NCI-H1092 treated with DMSO at 0.1 percent for 48 hours (cell line): ENCODE measurements at places on chromosomes 13 and 19.

GRCh38 chr19:51071095-51071405, 6.2 kb upstream of the KLK13 start:
- DNase-seq = no peak

- DNase-seq = peak; percentile 17
Measured at GRCh38 chr19:18205200-18205892, 1.5 kb upstream of the RAB3A start.

DNA sequence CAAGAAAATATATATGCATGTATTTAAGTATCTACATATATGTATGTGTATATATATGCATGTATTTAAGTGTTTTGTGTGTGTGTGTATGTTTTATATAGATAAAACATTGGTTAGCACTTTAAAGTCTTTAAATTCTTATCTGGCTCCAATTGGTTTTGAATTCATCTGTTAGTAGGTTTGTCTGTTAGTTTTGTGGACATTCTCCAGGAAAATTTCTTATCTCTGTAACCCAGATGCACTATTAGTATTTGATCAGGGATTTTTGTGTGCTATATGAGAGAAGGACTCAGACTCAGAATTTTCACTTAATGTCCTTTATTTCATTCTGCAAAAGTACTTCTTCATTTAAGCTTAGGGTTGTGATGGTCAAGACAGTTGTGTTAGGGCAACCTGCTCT, 103.1 kb downstream of the ITGBL1 start:
- no peak for DNase-seq

DNA sequence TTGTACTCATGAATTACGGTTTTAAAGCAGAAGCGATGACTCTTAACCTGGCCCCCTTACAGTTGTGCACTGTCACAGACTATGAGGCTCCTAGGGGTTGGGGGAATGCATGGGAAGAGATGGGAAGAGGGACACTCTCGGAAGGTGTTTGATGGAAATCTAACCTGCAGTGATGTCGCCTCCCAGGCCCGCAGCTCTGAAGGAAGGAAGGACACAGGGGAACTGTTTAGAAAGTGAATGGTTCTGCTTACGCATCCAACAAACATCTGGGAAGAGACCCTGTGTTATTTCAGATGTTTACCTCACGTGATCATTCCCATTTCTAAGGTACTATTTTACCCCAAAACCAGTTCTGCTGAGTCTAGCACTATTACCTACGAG, 48.0 kb upstream of the SLC7A9 start:
- DNase-seq = no peak

DNA sequence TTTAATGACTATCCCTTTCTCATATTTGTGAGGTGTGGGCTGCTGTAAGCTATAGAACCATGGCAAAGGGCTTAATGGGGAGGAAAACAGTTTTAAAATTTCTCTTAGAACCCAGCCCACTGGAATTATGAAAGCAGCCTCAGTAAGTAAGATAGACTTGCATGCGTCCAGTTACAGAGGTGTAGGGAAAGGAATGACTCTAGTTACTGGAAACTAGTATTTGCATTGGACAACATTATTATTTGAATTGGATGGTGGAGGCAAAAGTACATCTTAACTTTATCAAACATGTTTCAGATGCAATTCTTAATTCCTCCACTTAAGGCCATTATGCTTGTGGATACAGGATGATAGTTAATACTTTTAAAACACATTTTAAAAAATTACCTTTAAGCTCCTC, 292.9 kb downstream of the SPRY2 start:
- no peak for DNase-seq

DNA sequence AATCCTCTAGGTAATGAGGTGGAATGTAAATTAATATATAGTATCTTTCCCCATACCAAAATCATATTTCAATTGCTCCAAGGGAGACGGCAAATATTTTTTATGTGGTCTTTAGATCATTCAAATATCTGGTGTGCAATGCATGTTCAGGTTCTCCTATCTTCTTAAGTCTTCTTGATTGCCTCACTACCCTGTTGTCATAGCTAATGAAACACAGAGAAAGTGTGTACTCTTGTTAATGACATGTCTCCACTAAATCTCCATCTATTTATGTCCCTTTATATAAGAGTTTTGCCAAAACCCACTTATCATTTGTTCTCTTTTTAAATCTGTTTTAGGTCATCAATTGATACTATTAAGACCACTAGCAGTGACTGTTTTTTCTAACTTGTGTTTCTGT, 6.6 kb downstream of the STARD13 start:
- DNase-seq = no peak

GRCh38 chr13:63425131-63425530, 2009.5 kb upstream of the PCDH20 start:
- no peak for DNase-seq

DNA sequence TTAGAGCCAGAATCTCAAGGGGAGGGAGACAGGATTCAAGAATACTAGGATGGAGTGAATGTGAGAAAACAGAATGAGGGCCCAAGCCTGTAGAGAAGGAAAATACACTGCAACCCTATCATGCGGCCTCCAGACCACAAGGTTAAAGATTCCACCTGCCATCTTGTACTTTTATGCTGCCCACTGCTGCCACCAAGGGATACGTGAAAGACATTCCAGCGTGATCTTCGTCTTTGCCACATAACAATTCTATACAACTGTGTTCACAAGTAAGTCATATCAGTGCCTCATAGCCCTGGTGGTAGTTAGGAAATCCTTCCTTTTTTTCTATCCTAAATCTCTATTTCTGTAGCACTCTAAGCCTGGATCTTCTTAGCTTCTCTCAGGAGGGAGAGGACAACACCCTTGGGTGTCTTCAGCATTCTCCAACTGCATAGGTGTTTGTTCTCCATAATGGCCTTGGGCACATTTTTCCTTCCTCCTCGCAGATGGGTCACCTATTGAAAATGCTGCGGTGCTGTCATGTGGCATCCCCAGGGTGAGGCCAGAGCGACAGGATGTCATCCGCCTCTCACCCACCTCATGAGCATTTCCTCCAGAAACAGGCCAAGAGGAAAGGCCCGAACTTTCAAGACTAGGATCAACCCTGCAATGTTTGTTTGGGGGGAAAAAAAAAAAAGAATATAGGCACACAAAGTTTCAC, 13.6 kb downstream of the TPT1 start:
- no peak for DNase-seq

DNA sequence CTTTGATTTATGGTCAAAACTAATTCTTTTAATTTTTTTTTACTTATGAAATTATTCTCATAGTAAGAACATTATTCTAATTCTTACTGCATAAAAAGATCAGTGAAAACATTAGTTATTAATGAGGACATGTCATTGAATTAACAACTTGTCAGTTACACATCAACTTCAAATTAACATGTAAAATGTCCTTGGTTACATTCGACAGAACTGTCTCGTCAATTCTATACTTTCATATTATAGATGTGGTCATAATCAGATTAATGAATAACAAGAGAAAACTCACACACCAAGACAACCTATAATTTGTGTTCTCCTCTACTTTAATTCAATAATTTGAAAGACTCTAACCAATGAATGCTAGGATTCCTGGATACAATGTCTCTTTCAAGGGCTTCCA, 66.7 kb downstream of the KATNAL1 start:
- no peak for DNase-seq

GRCh38 chr19:5990289-5990797, 12.4 kb upstream of the RANBP3 start:
- no peak for DNase-seq

DNA sequence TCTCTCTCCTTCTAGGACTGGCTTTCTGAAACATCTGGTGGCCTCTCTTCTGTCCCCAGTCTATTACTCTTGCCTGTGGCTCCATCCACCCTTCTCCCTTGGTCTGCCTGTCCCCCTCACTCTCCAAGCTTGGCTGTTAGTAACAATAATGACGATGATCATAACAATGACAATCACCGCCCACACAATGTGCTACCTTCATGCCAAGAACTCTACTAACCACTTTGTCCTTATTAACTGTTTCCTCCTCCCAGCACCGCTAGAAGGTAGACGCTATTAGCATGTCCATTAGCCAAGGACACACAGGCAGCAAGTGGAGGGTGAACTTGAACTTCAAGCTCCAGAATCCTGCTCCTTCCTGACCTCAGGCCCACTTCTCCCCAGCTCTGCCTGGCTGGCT, 2.7 kb downstream of the GYS1 start:
- no peak for DNase-seq

DNA sequence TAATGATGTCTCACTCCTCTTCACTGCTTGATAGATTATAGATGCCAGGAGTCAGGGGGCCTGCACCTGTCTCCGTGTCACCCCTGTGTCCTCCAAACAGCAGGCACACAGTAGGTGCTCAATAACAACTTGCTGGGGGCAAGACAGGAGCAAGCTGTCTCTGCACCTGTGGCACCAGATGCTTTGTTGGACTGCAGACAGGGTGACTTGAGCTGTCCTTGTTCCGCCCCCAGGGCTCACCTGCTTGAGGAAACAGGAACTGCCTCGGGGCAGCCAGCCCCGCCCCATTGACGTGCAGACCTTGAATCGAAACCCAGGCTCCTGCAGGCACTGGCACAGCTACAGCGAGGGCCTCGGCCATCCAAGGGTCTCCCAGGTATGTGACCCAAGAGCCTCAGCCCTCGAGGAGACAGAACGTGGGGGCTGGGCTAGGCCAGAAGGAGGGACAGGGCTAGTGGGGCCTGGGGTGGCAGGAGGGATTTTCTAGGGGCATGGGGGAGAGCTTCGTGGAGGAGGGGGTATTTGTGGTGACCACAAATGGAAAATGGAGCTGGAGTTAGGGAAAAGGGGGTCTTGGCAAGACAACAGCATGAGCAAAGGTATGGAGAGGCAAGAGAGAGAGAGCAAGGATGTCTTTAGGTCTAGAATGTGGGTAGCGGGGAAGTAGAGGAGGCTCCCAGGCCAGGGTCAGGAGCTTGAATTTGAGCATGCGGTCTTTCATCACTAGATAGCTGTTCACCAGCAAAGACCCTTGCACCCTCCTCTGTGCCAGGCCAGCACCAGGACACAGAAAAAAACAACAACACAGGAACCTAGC, at the start of gene HSH2D:
TSS of gene HSH2D (plus strand) at position 287 of the 817 bp plus-strand sequence. CDS start 5,066 bp downstream, outside the sequence.
- DNase-seq = no peak

DNA sequence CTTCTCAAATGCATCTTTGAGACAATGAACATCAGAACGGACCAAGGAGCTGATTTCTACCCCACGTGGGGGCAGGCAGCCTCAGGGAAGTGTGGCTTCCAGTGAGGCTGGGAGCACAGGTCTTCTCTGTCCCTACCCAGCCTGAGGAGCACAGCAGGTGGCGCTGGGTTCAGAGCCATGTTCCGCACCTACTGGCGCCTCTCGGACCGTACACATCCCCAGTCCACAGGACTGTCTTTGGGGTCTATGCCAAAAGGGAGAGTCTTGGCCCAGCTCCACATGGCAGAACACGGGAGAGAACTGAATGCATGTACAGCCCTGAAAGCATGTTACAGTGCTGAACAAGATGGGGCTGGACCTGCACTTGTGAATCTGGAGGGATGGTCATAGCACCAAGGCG, 22.6 kb downstream of the SUGP1 start:
- no peak for DNase-seq

DNA sequence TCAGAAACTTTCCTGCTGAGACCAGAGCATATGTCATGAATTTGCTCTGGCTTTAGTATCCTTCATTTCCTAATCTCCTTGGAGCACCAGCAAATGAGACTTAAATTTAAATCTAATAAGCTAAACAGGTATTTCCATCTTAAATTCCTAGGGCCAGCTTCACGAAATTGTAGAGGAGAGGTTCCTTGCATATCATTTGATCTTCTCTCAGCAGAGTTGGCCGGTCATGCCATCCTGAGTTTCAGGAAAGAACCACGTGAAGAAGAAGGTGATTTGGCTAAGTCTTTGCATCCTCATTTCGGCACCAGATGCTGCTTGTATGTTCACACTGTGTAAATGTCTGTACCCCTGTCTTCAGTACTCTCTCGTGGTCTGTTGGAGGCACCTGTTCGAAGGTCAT, 370.4 kb upstream of the NBEA start:
- DNase-seq = no peak

DNA sequence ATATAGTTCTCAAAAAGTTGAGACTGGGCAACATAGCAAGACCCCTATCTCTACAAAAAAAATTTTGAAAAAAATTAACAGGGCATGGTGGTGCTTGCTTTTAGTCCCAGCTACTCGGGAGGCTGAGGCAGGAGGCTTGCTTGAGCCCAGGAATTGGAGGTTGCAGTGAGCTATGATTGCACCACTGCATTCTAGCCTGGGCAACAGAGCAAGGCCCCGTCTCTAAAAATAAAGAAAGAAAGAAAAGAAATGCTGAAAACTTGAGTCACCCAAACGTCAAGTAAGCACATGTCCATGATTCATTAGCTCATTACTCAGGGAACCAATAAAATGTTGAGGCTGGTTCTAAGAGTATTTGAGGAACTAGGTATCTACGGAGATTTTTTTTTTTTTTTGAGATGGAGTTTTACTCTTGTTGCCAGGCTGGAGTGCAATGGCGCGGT, 33.9 kb upstream of the SEMA6B start:
- no peak for DNase-seq

DNA sequence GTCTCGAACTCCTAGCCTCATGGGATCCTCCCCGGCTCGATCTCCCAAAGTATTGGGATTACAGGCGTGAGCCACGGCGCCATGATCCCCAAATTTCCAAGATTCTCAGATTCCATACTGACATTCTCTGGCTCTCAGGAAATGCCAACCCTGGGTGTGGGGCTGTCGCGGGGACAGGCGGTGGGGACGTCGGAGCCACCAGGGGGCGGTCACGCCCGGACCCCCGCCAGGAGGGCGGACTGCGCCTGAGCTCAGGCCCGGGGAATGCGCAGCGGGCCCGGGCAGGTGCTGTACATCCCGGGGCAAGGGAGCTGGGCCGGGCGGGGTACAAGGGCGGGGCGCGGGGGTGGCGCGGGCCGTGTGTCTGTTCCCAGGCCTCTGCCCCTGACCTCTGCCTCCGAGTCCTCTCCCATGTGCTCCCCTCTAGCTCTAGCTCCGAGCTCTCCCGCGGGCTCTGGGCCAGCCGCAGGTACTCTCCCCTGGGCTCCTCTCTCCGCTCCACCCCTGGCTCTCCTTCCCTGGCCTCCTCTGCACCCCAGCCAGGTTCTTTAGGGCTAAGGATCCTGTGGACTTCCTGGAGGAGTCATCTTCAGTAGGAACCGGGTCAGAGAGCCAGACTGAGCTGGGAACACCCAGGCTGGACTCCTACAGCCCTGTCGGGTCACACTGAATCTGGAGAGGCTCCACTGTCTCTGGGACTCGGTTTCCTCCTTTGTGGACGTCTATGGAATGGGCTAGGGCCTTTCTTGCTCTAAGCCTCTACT, 2.4 kb downstream of the PPP1R13L start:
- DNase-seq = no peak

- DNase-seq = no peak
Measured at GRCh38 chr13:79373916-79374315, 32.1 kb downstream of the RBM26 start.

- DNase-seq = no peak
Measured at GRCh38 chr19:5349041-5349440, 8.4 kb upstream of the PTPRS start.

GRCh38 chr13:47126432-47126831, 229.6 kb upstream of the HTR2A start:
- no peak for DNase-seq
